ENCODE measurements at places on chromosomes 16 and 17.
A peak's percentile ranks its signal among the peaks of the same experiment; 100 is the strongest.

DNA sequence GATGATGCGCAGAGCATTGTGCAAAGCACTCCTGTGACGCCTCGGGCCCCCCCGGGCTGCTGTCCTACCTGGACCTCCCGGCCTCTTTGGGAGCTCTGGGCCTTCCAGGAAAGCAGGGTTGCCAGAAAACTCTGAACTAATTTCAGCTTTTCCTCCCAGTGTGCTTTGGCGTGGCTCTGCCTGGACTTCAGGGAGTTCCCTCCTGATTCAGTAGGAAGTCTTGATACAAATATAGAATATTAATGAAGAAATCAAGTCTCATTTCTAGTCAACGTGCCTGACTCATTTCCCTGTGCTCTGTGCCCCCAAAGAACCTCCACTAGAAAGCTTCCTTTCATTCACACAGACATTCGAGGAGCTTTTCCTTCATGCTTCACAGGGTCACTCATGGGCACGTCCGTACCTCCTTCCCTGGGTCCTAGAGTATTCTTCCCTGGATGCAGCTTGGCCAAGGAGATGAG, 84.0 kb upstream of the NOL11 start:
- DNase-seq = no peak

DNA sequence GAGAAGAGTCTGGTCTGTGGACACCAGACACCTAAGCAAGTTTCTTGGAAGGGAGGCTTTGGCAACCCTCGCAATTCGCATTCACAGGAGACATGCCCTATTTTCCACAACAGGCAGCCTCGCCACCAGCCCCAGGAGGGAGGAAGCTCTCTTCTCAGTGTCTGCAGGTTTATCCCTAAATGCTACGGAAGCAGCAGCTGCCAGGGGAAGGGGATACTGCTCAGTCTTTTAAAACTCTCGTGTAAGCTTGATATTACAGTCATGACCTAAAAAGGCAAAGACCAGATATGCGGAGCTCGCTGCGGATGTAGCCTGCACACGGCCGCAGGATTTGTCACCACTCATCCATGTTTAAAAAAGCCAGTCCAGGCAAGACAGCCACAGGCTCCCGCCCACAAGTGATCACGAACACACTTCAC, 159.2 kb upstream of the RPH3AL start:
- DNase-seq = no peak

DNA sequence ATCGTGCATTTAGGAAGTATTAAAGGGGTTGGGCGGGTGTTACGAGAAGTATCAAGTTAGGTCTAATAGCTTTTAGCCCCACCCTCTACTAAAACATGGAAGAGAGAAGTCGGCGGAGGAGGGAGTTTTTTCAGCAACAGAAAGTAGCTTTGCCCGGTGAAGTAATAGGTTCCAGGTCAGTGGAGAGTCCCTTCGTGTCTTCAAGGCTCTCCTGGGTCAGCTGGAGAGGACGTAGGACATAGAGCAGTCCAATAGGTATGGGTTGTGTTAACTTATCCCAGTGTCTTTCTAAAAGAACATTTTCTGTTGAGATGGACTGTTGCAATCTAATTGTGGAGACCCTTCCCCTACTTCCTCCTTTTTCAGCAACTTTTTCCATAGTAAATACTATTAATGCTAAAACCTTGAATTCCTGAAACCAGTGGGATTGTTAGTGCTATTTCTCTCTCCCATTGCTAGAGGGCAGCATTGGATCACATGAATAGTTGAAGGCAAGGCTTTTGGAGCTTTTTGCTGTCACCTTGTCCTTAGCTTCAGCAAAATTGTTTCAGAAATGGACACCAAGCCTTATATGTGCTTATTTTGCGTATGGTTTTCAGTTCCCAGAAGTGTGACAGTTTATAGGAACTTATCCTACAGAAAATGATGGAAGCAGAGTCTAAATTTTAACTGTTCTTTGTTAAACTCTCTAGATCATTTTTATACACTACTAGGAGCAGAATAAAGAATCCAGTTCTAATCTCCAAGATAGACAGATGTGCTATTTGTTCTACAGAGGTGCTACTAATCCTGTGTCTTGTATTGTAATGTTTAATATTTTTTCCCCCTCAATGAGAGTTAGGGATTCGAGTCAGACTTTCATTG, 38.4 kb downstream of the UTP18 start:
- no peak for DNase-seq

DNA sequence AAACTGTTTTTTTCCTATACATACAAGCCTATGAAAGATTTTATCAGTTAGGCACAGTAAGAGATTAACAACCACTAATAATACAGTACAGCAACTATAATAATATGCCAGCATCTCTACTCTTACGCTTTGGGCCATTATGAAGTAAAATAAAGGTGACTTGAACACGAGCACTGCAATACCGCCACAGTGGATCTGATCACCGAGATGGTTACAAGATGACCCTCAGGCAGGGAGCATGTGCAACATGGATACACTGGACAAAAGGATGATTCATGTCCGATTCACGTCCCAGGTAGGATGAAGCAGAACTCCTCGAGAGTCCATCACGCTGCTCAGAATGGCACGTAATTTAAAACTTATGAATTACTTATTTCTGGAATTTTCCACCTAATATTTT, 10.5 kb downstream of the PELP1 start:
- DNase-seq = no peak

DNA sequence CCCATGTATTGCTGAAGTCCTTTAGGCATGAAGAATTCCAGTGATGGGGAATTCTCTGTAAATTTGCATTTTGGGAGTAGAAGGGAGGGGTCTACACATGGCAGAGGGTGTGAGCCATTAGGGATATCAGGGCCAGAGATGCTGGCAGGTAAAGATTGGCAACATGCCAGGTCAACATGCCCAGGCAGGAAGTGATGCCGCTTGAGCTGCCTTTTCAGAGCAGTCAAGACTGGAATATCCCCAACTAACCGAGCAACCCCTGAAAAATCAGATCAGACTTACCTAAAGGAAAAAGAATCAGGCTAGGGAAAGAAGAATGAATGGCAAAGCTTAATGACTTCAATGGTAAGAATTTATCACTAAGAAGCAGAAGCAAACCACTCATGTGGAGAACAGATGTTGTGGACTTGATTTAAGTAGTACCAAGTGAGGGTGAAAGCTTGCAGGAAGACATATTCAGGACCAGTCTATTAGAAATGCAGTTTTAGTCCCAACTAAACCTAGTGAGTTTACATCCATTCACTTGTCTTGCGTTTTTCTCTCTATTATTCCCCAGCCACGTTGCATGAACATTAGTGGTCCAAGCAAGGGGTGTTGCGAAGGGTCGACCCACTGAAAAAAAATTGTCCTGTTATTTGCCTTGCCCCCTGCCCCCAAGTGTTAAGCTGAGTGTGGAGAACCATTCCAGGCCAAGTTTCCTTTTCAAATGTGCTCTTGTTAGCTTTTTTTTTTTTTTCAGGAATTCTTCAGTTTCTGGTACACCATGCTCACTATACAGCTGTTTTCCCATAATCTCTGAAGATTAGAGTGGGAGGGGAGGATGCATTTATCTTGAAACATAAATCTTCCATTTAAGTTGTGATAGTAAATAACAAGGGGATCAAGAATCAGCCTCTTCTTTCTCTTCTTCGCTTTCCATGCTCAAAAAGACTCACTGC, 105.2 kb downstream of the ABCA8 start:
- no peak for DNase-seq

GRCh38 chr16:11768849-11769248, 26.2 kb upstream of the TXNDC11 start:
- DNase-seq = peak; percentile 8

DNA sequence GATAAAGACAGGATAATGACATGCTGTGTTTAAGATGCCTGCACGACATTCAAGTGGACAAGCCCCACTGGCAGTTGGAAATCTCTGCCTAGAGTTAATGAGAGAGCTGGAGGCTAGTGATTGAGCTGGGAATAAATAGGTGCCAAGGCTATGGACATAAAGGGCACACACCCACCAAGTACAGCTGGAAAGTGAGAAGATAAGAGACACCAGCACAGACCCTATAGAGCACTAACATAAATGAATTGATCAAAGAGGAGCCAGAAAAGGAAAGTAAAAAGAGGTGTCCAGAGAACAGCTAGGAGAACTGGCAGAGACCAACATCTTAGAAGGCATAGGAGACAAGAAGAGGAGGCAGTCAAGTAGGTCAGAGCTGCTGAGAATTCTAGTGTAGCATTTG, 101.2 kb downstream of the YPEL2 start:
- DNase-seq = no peak

GRCh38 chr17:80035687-80035936, at the start of gene TBC1D16:
TSS of gene TBC1D16 (minus strand) at chr17:80035872. CDS start at chr17:80013547, 22,325 bp downstream.
- no peak for DNase-seq

- no peak for DNase-seq
Observed at GRCh38 chr17:1004769-1005295, 7.9 kb downstream of the TIMM22 start.

GRCh38 chr16:58464047-58464915, 35.7 kb upstream of the NDRG4 start:
- DNase-seq = no peak

DNA sequence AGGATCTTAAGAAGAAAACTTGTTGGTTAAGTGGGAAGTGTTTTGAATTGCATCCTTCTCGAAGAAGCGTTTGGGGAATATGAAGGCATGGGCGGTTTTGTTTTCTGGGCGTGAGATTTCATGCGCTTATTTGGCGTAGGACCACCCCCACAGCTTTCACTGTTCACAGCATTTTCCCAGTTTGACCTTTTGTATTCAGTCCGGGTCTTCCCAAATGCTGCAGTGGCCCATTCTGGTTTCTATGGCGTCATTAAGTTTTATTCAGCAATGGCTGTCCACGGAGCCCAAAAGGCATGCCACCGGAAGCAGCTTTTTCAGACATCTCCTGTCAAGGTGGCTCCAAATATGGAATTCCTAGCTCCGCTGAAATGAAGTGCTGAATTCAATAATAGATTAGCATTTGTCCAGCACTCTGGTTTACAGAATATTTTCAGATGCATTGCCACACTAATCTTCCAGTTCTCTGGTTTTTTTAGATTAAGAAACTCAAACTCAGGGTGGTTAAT, 90.6 kb upstream of the FBXO47 start:
- DNase-seq = no peak

- no peak for DNase-seq
Observed at GRCh38 chr16:75342308-75342811, 90.9 kb upstream of the BCAR1 start.

GRCh38 chr17:35651467-35651866, 64.3 kb downstream of the AP2B1 start:
- no peak for DNase-seq

GRCh38 chr16:69709456-69710084, 16.8 kb downstream of the NQO1 start:
- DNase-seq = peak; percentile 57

GRCh38 chr17:72615627-72615991, 476.9 kb downstream of the SLC39A11 start:
- DNase-seq = no peak

DNA sequence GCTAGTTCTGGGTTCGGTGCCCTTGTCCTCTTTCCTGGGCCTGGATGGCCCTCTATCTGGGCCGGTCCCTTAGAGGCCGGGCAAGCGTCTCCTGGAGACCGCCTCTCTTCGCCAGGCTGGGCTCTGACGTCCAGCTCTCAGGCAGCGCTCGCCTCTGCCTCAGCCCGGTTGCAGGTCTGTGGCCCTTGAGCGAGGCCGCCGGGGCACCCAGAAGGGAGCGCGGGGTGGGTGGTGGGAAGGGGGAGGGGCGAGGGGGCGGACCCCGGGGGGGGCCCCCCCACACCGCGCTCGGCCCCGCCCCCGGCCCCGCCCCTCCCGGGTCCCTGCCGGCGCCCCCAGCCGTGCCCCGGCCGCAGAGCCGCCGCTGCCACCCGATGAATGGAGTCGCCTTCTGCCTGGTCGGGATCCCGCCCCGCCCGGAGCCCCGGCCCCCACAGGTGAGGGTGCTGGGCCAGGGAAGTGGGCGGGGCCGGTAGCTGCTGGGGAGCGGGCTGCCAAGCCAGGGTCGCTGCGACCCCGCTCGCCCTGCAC, at the start of gene ARHGAP23:
Gene ARHGAP23 (plus strand): TSS at position 353 of the 531 bp plus-strand sequence. CDS start 22 bp downstream, at position 375.
- DNase-seq = peak; percentile 12

DNA sequence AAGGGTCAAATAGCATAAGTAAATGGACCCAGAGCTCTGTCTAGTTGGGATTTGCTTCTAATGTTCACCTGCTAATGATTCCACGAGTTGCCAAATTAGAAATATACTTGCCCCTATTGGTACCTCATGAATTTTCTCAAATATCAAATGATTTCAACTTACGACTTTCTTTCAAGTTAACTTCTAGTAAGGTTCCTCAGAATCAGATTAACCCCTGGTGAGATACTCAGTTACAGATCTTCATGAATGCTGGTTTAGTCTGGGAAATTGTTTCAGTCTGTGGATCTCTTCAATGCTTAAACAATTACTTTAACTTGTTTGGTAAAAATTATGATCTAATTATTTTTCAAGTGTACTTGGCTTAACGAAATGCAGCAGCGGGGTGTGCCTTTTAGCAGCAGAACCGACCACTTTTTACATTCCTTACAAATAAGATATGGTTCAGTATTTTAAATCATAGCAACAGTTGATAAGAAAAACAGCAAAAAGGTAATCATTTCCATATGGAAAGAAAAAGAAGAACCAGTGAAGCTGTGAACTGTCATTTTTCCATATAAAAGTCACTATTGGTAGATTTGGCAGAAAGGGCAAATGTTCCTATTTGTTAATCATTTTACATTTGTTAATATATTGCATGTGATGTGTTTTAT, 34.5 kb downstream of the TUBD1 start:
- no peak for DNase-seq

GRCh38 chr17:75024686-75025397, 12.4 kb downstream of the MRPL58 start:
- DNase-seq = no peak

GRCh38 chr16:70162041-70162451, 11.5 kb upstream of the CLEC18C start:
- no peak for DNase-seq

- no peak for DNase-seq
Observed at GRCh38 chr16:2152695-2153506, 2.7 kb upstream of the TRAF7 start.

- DNase-seq = no peak
Observed at GRCh38 chr17:41885733-41886132, 20.5 kb upstream of the KLHL11 start.

- no peak for DNase-seq
Observed at GRCh38 chr17:2745317-2746037, 4.0 kb downstream of the CCDC92B start.

- no peak for DNase-seq
Observed at GRCh38 chr16:2842340-2843000, 12.4 kb downstream of the ZG16B start.

DNA sequence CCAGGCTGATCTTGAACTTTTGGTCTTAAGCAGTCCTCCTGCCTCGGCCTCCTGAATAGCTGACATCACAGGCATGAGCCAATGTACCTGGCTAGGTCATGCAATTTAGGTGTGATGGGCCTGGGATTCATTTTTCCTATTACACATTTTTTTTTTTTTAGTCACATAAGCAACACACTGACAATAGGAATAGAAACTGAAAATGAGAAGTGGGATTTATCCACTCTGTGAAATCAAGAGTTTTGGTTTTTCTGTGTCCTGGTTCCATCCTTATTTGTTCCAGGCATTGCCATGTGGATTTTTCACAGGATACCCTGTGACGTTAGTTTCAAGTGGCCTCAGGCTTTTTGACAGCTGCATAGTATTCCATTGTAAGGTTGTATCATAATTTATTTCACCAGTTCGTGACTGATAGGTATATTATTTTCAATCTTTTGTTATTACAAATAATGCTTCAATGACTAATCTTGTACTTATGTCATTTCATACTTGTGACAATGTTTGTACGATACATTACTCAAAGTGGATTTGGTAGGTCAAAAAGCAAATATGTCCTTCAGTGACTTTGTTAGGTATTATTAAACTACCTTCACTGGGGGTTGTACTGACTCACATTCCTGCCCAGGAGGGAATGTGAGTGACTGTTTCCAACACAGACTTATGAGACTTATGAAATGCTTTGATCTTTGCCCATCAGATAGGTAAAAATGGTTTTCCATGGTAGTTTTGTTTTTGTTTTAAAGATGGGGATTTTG, 10.6 kb downstream of the ADCY7 start:
- DNase-seq = no peak
